ENCODE measurements at places on chromosomes 7 and 10.

DNA sequence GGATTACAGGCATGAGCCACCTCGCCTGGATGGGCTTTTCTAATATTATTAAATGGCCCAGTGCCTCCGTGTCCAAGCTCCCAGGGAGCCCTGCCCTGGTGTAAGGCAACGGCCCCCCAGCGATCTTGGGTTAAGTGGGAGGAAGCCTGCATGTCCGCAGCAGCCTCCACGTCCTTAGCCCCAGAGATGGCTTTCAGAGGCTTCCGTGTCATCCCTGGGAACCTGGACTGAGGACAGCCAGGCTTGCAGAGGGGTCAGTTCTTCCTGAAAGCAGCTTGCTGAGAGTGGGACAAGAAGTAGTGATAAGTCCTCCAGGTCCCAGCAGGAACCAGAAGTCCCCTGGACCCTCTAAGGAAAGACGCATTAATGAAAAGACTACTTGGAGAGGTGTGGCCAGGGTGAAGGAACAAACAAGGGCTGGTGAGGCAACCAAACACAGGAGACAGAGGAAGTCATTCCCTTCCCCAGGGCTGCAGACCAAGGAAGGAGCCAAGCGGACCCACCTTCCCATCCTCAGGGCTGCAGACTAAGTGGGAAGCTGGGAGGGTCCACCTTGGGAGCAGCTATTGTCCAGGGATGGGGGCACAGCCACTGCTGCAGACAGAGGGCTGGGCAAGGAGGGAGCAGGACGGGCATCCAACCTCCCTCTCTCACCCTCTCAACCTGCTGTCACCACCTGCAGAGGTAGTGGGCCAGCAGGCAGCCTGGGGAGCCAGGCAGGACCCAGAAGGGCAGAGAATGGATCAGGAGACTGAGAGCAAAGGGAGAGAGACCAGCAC, 13.0 kb upstream of the INSIG1 start:
- DNase-seq = no peak

DNA sequence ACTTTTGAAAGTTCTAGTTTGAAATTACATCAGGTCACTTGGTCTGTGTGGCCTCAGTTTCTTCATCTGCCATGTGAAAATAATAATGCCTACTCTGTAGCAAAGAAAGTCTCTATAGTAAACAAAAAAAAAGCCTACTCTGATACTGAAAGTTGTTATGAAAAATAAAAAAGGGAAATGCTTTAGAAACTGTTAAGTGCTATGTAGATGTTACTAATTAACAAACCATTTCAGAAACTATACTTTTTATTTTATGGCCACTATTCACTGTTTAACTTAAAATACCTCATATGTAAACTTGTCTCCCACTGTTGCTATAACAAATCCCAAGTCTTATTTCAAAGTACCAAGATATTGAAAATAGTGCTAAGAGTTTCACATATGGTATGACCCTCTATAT, 50.6 kb downstream of the CFTR start:
- DNase-seq = no peak

DNA sequence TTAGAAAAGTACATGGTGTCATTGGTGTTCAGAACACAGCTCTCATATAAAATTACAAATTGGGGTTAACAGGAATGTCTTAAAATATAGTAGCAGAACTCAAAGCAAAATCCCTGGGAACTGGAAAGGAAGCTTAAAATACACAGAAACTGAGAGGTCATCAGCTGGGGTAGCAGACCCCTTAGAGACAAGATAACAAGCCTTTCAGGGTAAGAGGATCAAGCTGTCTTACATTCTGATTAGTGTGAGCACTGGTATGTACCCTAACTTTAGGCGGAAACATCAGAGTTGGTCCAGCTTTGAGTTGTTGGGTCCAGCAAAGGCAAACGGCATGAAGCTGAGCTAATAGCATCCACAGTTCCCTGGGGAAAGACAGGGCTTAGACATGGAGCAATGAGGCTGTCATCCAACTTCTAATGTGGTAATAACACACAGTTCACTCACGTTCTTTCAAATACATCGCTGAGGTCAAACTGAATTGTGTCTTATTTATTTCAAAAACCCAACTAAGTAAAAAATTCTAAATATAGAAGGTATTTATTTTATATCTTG, 32.6 kb downstream of the ARHGAP21 start:
- DNase-seq = no peak

- DNase-seq = no peak
These were observed 72.4 kb downstream of the CTTNBP2 start for GRCh38 chr7:117800841-117801240.

GRCh38 chr7:18684916-18685315, 189.4 kb downstream of the HDAC9 start:
- DNase-seq = no peak

DNA sequence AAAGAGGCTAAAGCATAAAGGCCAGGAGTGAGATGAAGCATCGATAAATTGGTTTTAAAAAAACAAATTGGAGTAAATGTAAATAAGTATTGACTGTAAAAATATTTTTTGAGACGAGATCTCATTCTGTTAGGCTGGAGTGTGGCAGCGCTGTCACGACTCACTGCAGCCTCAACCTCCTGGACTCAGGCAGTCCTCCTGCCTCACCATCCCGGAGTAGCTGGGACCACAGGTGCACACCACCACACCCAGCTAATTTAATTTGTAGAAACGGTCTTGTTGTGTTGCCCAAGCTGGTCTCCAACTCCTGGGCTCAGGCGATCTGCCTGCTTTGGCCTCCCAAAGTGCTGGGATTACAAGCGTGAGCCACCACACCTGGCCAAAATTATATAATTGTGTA, 17.8 kb downstream of the HNRNPA2B1 start:
- no peak for DNase-seq

DNA sequence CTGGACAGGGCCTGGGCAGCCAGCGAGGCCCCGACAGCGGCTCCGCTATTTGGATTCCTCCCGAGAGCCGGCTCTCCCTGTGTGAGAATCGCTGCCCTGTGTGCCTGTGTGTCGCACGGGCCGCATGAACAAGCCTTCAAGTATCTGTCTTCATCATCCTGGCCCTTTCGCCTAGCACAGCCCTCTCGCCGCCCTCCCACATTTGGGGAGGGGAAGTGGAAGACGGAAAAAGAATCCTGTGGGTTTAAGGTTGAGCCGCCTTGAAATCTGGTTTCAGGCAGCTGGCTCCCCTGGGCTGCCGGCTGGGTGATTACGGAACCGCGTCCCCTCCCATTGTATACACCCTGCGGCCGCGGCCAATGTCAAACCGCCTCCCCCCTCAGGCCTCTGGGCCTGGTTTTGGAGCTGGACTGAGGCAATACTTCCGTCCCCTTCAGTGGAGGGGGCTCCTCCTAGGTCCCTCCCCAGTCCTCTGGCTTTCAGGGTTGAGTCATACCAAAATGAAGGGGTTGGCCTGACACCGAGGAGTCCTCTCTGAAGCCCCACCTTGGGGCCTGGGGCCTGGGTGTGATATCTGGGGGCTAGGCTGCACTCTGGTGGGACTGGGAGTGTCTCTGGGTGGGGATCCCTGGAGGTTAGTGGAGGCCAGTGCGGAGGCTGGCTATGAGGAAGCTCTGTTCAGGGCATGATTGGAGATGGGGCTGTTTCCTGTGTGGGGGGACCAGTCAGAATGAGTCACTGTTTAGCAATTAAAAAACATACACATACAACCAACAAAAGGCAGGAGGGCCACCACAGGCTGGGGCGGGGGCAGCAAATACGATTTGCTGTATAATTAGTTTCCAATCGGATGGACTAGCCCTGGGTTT, 1.7 kb downstream of the TRIM8 start:
- peak; percentile 70 for DNase-seq

- peak; percentile 25 for DNase-seq
These were observed 14.8 kb upstream of the WNT16 start for GRCh38 chr7:121313793-121314676.

GRCh38 chr10:37934791-37935190, 41.7 kb downstream of the ZNF25 start:
- no peak for DNase-seq

- peak; percentile 82 for DNase-seq
These were observed 193.8 kb upstream of the CCDC6 start for GRCh38 chr10:60099998-60100747.

DNA sequence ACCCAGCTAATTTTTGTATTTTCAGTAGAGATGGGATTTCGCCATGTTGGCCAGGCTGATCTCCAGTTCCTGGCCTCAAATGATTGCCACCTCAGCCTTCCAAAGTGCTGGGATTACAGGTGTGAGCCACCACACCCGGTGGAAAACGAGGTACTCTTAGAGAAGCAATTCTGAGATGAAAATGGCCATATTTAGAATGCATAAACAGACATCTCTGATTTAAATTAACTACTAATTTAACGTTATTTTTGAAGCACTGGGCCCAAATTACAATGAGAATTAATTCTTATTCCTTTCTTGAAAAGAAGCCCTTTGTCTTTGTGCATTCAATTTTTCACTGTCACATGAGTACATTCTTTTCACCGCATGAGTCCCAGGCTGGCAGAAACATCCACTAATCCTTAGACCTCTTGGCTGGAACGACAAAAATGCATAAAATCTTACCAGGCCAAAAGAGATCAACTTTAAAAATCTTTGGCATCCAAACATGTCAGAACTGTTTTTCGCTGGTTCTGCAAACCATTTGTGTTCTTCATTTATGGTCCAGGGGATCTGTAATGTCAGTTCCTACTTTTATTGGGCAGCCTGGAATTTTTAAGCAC, 60.1 kb upstream of the CAPZA2 start:
- DNase-seq = peak; percentile 30

DNA sequence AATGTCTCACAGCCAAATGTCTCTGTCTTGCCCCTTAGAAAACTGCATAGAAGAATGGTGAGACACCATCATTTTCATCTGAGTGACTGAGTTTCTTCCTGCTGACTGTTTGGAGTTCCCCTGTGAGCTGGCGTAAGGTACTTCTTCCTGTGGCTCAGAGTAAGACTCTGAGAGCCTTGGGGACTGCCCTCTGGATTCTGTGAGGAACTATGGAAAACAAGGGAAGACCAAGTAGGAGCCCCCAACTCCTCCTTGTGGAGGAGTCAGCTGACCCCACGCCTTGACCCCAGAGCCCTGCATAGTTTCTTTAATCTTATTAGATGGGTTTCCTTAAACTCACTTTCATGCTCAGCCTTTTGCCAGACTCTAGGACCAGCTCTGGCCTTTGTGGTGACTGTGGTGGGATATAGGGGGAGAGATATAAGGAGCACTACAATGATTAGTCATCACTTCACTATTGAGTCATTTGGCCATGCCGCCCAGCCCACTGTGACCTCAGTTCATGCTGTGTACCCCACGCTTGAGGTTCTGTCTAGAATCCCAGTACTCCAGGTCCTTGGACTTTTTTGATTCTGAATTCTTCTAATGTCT, 51.8 kb upstream of the FAM133B start:
- peak; percentile 85 for DNase-seq

GRCh38 chr10:103555325-103555649, 61.8 kb downstream of the NEURL1 start:
- DNase-seq = no peak

DNA sequence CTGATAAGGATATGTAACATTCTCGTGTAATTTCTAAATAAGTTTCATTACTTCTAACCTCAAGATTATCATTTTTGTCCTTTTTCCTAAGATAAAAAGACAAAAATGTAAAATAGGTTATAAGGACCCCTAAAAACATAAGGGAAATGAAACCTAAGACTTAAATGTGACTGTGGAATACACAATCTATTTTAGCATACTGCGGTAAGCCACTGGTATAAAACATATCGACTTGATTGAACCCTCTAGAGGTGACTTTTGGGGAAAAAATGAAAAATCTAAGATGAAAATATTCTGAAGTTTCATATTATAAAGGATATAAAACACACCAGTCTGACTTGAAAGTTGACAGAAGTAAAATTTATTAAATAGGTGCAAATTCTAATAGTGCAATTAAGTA, 1.9 kb downstream of the NAMPT start:
- no peak for DNase-seq

- no peak for DNase-seq
These were observed 68.0 kb upstream of the CTTNBP2 start for GRCh38 chr7:117941138-117941810.

DNA sequence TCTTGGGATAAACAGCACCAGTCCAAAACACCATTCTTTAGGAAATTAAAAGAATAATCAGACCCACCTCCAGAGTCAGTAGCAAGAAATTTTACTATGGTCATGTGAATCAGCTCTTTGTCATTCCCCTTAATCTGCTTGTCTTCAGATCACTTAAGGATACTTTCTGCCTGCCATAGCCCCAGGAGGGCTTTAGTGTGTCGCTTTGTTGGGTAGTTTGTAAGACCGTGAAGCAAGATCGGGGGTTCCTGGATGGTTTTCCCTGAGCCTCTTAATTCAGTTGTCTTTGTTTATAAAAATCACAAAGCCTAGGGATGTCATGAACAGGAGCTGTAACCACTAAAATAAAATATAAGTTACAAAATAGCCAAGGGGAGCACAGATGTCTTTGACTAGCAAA, 223.6 kb downstream of the RELN start:
- no peak for DNase-seq

DNA sequence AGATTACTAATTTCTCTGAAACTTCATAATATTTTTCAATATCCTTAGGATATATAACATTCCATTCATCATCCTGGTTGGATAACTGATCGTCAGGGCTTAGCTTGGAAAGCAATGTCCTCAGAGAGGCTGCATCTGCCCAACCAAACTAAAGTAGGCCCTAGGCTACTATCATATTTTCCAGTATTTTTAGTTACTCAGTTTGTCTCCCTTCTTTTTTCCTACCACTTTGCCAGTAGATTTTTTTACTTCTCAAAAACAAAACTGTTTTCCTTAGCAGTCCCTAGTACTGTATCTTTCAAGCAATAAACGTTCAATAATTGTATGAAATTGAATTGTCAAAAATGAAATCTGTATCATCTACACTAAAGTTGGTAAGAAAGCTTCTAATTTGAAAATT, 452.0 kb downstream of the TFEC start:
- no peak for DNase-seq

DNA sequence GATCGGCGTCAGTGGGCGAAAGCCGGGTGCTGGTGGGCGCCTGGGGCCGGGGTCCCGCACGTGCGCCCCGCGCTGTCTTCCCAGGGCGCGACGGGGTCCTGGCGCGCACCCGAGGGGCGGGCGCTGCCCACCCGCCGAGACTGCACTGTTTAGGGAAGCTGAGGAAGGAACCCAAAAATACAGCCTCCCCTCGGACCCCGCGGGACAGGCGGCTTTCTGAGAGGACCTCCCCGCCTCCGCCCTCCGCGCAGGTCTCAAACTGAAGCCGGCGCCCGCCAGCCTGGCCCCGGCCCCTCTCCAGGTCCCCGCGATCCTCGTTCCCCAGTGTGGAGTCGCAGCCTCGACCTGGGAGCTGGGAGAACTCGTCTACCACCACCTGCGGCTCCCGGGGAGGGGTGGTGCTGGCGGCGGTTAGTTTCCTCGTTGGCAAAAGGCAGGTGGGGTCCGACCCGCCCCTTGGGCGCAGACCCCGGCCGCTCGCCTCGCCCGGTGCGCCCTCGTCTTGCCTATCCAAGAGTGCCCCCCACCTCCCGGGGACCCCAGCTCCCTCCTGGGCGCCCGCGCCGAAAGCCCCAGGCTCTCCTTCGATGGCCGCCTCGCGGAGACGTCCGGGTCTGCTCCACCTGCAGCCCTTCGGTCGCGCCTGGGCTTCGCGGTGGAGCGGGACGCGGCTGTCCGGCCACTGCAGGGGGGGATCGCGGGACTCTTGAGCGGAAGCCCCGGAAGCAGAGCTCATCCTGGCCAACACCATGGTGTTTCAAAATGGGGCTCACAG, 1.1 kb downstream of the EGFR start:
- DNase-seq = peak; percentile 56
